Peyer's patch (tissue), 4 donors: ENCODE measurements at places on chromosomes 11 and 22. TPM values are rescaled to one million over a fixed set of nuclear protein-coding genes. Genes with fewer than 3 reads are reported as not detected.

GRCh38 chr11:61596990-61597389, 16.1 kb upstream of the SYT7 start:
- DNase-seq: no peak

DNA sequence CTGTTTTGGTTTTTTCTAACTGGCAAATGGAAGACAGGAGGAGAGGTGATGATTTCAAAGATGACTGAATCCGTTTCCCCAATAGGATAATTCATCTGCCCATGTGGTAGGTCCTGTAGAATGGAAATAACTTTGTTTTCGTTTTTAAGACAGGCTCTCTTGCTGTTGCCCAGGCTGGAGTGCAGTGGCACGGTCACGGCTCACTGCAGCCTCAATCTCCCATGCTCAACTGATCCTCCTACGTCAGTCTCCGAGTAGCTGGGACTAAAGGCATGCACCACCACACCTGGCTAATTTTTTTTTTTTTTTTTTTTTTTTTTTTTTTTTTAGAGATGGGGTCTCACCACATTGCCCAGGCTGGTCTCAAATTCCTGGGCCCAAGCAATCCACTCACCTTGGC, 77.4 kb upstream of the BIRC3 start:
- no peak for DNase-seq

DNA sequence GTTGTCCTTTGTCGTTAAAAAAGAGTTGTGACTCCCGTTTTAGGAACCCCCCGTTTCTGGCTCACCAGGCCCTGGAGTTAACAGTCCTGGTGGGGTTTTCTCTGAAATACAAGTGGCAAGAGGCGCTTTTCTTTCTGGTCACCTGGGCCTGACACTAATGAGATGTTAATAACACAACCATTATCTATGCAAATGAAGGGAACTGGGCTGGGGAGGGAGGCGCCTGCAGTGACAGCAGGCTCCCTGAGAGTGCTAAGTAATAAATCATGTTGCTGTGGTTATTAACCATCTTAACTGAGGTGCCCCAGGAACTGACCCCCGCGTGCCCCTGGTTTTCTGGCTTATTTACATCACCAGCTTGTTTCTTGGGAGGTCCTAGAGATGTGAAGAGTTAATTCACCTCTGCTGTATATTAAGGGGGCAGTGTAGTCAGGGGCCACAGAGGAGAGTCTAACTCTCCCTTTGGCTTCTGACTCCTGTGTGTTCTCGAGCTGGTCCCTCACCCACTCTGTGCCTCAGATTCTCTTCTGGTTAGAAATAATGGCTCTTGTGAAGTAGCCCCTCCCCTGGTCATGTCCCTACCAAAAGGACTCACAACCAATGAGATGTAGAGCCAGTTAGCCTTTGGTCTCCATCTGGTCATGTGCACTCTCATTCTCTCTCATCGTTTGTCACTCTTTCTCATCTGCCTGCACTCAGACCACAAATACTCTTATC, 276.6 kb upstream of the CADM1 start:
- no peak for DNase-seq

C11orf42 gene
- not detected for total RNA-seq

PATE4 gene
- total RNA-seq: not detected
